ENCODE measurements at places on chromosomes 6 and 20.

- no peak for ATAC-seq
These were observed 23.7 kb downstream of the TGM2 start for GRCh38 chr20:38141204-38141888.

- no peak for ATAC-seq
These were observed 36.8 kb upstream of the L3MBTL3 start for GRCh38 chr6:129981598-129981997.

- ATAC-seq = no peak
These were observed 372.7 kb upstream of the RGS17 start for GRCh38 chr6:153503810-153504209.

GRCh38 chr20:51888291-51888690 lies 86.0 kb upstream of the SALL4 start:
- ATAC-seq = no peak

DNA sequence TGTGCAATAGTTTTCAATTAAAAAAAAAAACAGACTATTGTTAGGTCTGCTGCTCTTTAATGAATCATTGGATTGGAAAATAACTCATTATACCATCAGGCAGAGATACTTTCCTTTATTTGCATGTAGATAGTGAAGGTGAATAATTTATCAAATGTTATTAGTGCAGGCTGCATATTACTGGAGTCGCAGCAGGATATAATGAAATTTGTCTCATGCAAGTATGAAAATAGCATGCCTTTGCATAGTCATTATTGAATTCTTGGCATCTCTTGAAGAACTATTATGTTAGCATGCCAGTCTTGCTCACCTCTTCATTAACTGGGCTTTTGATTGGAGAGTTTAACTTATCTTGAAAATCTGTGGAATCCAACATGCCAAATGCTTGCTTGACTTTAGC lies 241.7 kb downstream of the CDKAL1 start:
- ATAC-seq = no peak

- ATAC-seq = no peak
These were observed 36.1 kb upstream of the CHD6 start for GRCh38 chr20:41654292-41654691.

Measured in gastroesophageal sphincter (tissue), 4 donors.